ENCODE measurements at places on chromosomes 3 and 15. TPM values are rescaled to one million over a fixed set of nuclear protein-coding genes. Genes with fewer than 3 reads are reported as not detected.

FBXL2 gene
- polyA plus RNA-seq = 31.2 TPM

GRCh38 chr3:22292681-22293080 is 541.7 kb upstream of the ZNF385D start:
- DNase-seq = no peak

DNA sequence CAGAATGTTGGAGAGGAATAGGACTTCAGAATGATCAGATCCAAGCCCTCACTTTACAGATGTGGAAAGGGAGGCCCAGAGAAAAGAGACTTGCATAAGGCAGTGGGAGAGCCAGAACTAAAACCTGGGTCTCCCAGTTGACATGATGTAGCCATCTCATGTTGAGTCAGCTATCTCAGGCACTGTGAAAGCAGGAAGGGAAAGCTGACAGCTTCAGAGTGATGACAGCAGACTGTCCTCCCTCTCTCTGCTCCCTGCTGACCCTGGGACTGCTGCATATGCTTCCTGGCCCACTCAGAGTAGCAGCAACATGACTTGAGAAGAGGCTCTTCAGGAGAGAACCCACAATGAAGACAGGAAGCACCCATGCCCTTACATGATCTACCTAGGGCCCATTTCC is 14.7 kb downstream of the FHIT start:
- no peak for DNase-seq

DNA sequence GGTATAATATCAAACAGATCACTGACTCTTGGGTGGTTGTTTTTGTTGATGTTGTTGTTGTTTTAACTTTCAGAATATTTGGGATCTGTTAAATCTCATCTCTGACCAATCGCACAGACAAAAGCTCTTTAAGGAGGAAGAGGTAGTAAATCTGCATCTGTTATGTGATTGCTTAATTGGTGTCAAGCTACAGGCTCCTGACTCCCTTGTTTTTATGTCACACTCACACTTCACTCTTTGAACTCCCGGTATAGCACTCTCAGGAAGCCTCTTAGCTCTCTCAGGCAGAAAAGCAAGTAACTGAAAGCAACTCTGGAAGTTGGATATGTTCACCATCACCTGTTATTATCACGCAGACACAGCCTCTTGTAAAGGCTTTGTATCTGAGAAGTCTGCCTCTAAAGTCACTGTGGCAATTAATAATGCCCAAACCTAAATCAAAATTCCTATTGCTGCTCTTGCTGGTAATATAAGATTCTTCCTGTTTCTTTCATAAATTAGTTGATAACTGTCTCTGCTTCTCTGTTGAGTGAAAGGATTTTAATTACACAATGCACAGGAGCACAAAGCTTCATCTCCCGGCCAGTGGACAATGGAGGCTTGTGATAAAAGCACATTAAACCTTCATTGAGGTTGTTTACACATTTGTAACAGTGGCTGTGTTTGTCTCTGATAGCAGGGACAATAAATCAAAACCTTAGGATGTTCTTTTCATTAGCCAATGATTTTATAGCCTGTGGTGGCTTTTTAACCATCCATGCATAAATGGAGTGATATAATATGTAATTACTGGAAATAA is 576.7 kb downstream of the MFSD1 start:
- no peak for DNase-seq

SELENOT gene
- polyA plus RNA-seq = 136 TPM

RHOV gene
- polyA plus RNA-seq = 1.4 TPM

DNA sequence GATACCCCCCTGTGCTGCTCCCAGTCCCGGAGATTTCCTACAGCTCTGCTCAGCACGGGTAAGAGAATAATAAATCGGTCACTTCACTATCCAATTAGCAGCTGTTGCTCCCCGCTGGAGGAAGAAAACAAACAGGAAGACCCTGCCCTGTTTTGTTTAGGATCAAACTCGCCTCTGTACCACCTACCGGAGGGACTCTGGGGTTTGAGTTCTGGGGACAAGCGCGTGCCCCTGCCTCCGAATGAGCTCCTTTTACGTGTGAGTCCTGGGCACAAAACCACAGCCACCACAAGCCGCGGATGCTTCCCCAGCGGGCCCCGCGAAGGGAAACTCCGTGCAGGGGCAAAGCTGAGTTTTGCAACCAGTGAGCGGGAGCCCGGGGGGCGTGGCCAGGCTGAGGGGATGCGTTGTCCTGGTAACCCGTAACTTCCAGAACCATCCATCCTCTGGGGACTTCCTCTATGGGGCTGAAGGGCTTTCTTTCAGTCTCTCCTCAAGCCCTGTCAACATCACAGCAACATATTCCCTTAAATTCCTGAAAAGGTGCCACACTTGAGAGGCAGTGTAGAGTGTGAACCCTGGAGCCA is 315.7 kb upstream of the PROK2 start:
- DNase-seq = peak; percentile 63

- DNase-seq = no peak
These were observed 93.4 kb downstream of the ZNF621 start for GRCh38 chr3:40618158-40618557.

CASR gene
- 21.7 TPM for polyA plus RNA-seq

GRCh38 chr3:185940951-185941350 is 3.1 kb upstream of the TRA2B start:
- no peak for DNase-seq

RAF1 gene
- polyA plus RNA-seq = 144 TPM

SLC2A2 gene
- polyA plus RNA-seq = 8.6 TPM

DNA sequence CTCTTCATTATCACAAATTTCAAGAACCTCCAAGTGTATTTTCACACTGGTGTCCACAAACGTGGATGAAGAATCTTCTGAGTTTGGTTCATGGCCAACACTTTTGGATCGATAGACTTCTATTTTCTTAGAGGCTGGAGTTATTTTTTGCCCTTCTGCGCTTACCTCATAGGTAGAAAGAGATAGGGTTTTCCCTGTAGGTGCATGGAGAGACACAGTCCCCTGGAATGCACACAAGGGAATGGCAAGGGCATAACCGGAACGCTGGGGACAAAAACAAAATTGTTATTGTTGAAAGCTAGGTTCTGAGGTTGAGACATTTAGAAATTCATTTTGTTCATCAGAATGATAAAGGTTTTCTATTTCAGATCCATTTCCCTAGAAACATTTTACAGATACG is 13.7 kb upstream of the DHX36 start:
- DNase-seq = no peak

DNA sequence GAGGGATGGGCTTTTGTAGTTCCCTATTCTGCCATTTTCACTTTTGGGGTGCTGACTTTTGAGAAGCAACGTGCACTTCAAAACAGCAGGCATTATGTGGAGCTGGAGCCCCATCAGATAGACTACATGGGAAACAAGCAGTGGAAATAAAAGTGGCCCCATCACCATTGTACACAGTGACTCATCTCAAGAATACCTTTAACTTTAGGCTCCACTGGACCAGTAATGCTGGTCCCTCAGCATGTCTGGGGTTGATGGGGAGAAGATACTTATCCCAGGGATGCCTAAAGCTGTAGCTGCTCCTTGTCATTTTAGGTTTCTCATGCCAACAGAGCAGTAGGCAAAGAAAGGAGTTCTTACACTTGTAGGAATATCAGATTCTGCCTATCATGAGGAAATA is 45.0 kb downstream of the LSM3 start:
- no peak for DNase-seq

- no peak for DNase-seq
These were observed 208.0 kb downstream of the ERC2 start for GRCh38 chr3:56260262-56260661.

SQOR gene
- 24.5 TPM for polyA plus RNA-seq

DNA sequence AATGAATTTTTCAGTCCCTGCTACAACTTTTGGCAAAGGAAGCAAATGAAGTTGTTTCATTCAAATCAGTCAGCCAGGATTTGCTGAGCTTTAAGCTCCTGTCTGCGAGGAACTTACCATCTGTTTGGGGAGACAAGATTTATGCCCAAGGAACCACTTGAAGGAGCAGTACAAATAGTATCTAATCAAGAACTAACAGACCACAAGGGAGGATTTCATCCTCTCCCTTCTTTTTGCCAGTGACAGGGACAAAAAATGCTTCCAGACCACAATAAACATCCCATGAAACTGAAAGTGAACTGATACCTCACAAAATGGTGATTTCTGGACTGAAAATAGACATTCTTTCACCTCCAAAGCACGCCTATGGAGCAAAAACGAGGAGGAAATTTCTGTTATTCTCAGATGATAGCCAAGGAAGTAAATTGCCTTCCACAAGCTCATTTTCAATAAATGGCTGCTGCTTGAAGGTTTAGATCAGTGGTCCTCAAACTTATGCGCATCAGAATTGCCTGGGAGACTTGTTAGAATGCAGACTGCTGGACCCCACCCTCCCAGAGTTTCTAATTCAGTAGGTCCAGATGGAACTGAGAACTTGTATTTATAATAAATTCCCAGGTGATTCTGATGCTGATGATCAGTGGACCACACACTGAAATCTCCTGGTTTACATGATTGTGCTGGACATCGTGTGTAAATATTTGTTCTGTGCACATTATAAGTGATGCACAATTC is 202.4 kb upstream of the GADL1 start:
- DNase-seq = no peak

DNA sequence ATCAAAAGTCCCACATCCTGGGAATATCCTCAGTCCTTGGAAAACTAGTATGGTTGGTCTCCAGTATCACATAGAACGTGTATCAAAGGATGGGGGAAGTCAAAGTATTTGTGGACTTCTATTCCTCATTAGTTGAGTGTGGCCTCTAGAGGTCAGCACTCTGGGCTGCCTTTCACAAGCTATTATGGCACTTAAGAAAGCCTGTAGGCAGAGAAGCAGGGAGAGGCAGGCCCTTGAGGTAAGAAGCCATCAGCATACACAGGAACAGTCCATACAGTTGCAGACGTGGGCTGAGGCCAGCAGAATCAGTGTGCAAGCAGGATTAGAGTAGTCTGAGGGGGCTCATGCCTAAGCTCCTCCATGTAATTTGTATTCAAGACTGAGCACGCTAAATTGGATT is 341.7 kb downstream of the CLSTN2 start:
- DNase-seq = no peak

UROC1 gene
- not detected for polyA plus RNA-seq

ASB14 gene
- 1.2 TPM for polyA plus RNA-seq

- DNase-seq = no peak
These were observed 732.8 kb upstream of the CFAP20DC start for GRCh38 chr3:59782664-59783063.

GRCh38 chr3:31384117-31384516 is 148.6 kb upstream of the STT3B start:
- DNase-seq = no peak

- no peak for DNase-seq
These were observed 23.0 kb downstream of the CRYGS start for GRCh38 chr3:186520957-186521842.

DNA sequence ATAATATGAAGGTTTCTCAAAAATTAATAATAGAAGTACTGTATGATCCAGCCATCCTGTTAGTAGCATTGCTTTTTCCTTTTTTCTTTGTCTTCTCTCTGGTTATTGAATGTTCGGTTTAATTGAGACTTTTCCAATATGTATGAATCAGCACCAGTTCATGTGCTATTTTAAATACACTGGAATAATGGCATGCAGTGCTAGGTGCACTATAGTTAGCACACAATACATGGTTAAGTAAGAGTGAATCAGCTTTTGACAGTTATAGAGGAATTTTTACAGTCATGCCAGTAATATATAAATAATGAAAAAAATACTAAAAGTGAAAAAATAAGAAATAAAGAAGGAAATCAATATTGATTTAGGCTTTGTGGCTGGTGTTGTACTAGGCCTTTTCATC is 113.8 kb upstream of the STRIT1 start:
- DNase-seq = no peak

DNA sequence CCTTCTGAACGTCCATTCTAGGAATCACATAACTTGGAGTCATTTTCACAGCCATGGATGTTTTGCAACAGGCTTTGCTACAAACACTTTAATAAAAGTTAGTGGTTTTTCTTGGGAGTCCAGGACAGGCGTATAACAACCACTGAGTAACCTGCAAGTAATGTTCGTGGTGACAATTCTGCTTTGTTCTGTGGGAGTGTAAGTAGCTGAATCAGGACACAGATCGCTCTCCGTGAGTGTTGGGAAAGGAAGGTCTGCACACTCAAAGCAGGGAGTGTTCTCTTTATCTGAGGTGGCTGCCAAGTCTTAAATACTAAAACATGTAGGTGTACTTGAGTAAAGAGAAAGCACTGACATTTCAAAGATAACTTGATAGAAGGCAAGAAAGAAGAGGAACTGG is 7.9 kb upstream of the BNC1 start:
- no peak for DNase-seq

MEGF11 gene
- polyA plus RNA-seq = 3.1 TPM

GRCh38 chr15:39285663-39286062 is 295.2 kb upstream of the THBS1 start:
- DNase-seq = no peak

SLC7A14 gene
- polyA plus RNA-seq = 3.1 TPM

DNA sequence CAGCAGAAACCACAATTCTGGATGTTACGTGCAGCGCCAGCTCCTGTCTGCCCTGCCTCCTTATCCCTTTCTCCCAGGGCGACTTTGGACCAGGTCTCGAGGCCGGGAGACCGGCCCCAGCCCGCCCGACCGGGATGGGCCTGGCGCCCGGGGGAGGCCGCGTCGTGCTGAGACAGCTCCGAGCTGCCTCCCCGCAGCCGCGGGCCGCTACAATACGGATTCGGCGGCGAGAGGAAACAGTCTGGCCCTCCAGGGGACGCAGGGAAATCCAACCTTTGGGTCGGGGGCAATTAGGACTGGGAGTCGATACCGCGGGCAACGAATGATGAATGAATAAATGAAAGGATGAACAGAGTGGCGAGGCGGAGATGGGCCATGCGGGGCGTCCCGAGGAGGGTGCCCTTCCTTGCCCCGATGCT is 537 bp downstream of the GRAMD2A start:
- no peak for DNase-seq

GRCh38 chr15:58148120-58148519 is 9.9 kb downstream of the AQP9 start:
- no peak for DNase-seq

- no peak for DNase-seq
These were observed 324.0 kb upstream of the SLCO3A1 start for GRCh38 chr15:91529534-91529933.

GRCh38 chr3:194907811-194908210 is 222.1 kb downstream of the FAM43A start:
- no peak for DNase-seq

DNA sequence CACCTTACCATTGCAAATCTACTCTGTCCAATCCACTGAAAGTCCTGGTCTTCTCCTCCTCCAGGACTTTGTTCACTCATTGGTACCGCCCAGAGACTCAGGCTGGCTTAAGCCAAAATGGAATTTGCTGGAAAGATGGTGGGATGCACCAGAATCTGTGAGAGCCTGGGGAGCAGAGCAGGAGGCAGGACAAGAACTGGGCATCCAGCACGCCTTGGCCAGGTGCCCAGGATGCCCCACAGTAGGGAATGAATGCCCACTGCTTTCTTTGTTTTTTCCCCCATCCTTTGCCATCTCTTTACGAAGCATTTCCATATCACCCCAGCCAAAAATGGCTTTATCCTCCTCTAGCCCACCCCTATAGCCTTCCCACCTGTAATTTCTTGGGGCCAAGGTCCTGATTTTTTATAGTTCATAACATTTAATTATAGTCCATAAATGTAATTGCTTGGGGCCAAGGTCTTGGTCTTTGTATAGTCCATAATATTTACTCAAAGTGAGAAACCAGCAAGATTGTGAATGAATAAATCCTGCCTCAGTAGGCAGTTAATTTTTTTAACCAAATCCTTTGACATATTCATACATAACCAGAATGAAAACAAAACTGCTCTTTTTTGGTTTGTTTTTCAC is 23.3 kb upstream of the IREB2 start:
- DNase-seq = no peak

DNASE1L3 gene
- 2.5 TPM for polyA plus RNA-seq

GRCh38 chr3:184235381-184236032 is 6.1 kb downstream of the VWA5B2 start:
- no peak for DNase-seq

Data from left renal pelvis (tissue), 4 donors.